ENCODE measurements at places on chromosomes 5 and 9.

- DNase-seq: no peak
These were observed 101.9 kb upstream of the SLC44A1 start for GRCh38 chr9:105142406-105143135.

- no peak for DNase-seq
These were observed 25.5 kb upstream of the CEP120 start for GRCh38 chr5:123448743-123449142.

- DNase-seq: no peak
These were observed 87.6 kb downstream of the SLC24A2 start for GRCh38 chr9:19701274-19701673.

- DNase-seq: no peak
These were observed 325.1 kb downstream of the GADD45G start for GRCh38 chr9:89929673-89930480.

DNA sequence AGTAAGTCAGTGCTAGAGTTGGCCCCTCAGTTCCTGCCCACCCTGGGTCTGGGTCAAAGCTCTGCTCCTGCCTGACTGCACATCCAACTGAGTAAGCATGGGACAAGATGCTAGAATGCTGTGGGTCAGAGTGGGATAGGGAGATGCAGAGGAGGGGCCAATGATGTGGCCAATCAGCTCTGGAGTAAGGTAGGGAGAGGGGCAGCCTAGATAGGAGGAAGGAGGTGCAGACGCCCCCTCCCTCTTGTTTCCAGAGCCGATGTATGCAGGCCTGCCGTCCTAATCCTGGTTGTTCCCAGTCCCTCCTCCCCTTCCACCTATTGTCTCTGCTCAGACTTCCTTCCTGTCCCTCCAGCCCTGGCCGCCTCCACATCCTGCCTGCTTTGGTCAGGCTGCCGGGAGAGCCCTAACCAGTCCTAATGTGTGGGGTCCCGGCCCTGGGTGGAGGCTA is 1.3 kb downstream of the ARAP3 start:
- DNase-seq: no peak

DNA sequence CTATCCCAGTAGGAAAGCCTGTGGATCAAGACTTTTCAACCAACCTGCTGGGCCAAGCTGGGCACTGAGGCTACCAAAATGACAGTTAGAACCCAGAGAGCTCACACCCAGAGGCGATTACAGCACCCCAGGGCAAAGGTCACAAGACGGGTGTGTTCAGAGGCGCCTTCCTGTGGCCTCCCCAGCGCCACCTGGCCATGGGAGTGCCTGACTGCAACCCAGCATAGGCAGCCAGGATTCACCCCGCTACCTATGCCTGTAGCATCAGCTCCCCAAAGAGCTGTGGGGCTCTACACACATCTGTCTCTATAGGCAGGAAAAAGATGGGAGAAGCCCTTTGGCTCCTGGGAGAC is 33.5 kb downstream of the PDGFRB start:
- no peak for DNase-seq

GRCh38 chr5:172943283-172943841 is 15.9 kb upstream of the RPL26L1 start:
- DNase-seq: no peak

- no peak for DNase-seq
These were observed 30.0 kb downstream of the SNX30 start for GRCh38 chr9:112780450-112781036.

- no peak for DNase-seq
These were observed 22.2 kb upstream of the CLPTM1L start for GRCh38 chr5:1367149-1367548.

Data from stimulated activated CD4-positive, alpha-beta T cell treated with anti-CD3 and anti-CD28 coated beads, TNF-alpha, amount 100 ng/mL, for 1 hour (primary cell).